ENCODE measurements at places on chromosomes 7 and 10.

DNA sequence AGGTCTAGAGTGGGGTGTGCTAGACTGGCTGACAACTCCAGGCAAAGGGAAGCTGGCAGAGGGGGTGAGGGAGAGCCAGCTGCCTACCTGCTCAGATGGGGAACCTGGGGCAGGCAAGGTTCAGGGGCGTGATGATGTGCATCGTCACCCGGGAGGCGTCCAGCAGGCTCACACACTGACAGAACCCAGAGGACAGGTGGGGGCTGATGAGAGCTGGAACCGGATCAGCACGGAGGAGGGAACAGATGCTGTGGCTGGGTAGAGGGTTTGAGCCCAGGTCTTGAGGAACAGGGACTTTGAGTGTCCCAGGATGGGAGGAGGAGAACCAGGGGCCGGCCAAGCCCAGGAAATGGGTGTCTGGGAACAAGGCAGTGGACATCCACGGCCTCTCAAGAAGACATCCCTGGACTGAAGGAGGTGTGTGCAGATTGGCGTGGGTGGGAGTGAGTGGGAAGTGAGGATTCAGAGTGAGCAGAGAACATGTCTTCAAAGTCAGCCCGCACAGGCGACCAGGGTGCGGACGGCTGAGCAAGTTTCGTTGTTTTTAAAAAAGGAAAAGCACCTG is 3.9 kb downstream of the RASGEF1A start:
- DNase-seq, result no peak

- DNase-seq, result no peak
Measured at GRCh38 chr7:17528636-17529035, 230.2 kb downstream of the AHR start.

GRCh38 chr7:52685333-52685732 is 350.1 kb upstream of the POM121L12 start:
- no peak for DNase-seq

DNA sequence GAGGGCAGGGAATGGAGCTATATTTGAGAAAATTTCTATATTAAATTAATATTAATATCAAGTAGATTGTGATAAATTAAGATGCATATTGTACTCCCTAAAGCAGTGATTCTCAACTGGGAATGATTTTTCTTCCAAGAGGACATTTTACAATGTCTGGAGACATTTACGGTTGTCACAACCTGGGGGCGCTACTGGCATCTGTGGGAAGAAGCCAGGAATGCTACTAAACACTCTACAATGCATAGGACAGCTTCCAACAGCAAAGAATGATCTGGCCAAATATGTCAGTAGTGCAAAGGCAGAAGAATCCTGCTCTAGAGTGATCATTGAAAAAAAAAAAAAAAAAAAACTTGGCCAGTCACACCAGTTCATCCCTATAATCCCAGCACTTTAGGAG is 100.0 kb downstream of the LSM5 start:
- DNase-seq, result no peak

DNA sequence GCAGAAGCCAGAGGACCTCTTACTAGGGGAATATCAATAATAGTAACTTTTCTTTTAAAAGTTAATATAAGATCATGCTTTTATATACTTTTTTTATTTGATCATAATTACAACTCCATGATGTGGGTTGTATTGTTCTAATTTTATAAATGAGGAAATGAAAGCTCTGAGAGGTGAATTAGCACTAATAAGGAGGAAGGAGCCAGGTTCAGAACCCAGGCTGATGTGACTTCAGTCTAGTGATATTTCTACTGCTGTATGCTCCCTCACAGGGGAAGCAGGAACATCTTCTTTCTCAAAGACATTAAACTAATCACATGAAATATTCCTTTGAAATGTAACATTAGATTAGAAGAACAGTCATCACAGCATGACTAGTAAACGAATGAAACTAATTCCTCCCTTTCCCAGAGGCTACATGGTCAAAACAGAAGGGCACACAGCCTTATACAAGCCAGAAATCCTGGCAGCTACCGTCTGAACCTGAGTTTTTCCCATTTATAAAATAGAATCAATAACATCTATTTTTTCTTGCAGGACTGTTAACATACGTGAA is 81.4 kb upstream of the GJD4 start:
- DNase-seq, result no peak

GRCh38 chr7:142614116-142614515 is 135.2 kb upstream of the PRSS1 start:
- no peak for DNase-seq

- DNase-seq, result no peak
Measured at GRCh38 chr10:129952378-129953118, 11.5 kb downstream of the EBF3 start.

GRCh38 chr10:1841759-1842158 is 104.4 kb upstream of the ADARB2 start:
- DNase-seq, result no peak

GRCh38 chr7:96319439-96319838 is 2.5 kb downstream of the SLC25A13 start:
- no peak for DNase-seq

- DNase-seq, result no peak
Measured at GRCh38 chr10:88892222-88892967, 12.3 kb downstream of the STAMBPL1 start.

Measured in NCI-H2081 (cell line).